NCI-H1417 treated with DMSO at 0.1 percent for 48 hours (cell line): ENCODE measurements at places on chromosomes 3 and 15.

DNA sequence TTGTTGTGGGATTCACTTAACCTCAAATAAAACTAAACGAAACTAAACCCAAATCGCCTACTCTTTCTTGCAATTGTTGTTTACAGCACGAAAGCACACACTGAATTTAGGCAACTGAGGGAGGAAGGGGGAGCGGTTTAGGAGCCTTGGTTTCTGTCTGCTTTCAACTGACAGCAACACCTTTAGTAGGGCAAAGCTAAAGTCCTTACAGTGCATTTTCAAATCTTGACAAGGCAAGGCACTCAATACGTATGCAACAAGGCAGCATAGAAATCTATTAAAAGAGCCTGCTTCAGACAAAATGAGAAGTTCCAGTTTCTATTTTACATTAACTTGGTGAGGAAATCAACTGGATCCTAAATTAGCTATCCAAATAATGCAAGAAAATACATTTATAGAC is 174.6 kb downstream of the CHST2 start:
- no peak for DNase-seq

DNA sequence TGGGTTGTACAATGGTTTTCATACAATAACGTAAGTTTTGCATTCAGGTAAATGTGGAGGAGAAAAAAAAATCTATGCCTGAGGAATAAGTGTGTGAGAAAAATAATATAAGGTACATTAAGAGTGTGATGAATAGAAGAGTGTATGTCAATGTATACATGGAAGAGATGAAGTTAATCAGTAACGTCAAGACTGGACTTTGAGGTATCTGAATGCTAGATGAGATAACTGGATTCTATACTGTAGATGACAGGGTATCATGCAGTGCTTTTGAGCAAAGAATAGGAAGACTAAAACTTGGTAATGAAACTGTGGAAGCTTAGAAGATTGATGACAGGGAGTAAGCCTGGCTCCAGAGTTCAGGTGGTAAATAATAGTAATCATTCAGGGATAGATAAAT is 666.7 kb upstream of the SGO1 start:
- no peak for DNase-seq

DNA sequence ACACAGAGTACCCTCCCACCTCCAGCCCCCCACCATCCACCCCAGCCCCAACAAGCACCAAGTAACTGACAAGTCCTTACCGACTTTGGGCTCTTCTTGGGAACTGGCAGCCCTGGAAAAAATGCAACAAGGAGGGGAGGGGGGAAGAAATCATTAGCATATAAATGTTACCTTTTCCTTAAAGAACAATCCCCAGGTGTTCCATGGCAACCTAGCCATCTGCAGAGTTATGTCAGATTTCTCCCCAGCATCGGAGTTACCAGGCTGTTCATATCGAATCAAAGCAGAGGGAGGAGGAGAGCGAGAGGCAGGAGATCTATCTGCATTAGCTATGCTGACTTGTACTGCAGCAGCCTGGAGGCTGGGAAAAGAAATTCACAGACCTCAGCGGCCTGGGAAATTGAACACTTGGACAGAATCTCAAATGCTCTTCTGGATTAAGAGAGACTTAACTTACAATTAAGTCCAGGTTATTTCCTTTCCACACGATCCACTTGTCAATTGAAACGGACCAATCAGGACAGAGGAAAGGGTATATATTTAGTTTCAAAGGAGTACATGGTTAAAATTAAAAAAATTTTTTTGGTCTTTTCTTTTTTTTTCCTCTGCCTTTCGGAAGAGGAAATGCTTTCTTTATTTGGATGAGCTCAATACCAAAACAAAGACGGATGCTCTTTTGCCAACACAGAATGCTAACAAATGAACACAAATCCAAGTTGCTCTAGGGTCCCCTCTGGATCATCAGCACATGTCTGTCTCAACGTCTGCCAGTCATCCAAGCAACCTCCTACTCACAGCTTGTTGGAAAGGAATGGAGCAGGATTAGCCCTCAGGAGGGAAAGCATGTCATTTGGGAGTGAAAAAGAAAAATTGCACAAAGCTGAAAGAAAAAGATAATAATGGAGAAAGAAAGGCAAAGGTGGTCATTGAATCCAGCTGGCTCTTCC is 637.1 kb downstream of the MAGI1 start:
- DNase-seq: no peak

- DNase-seq: no peak
Measured at GRCh38 chr15:57436166-57436565, 59.9 kb downstream of the CGNL1 start.

GRCh38 chr3:102238362-102238761 is 196.5 kb upstream of the ZPLD1 start:
- DNase-seq: no peak
